Activated CD4-positive, alpha-beta T cell treated with anti-CD3 and anti-CD28 coated beads, Interleukin-2, amount 10 ng/mL, durations not matched to agents 24 days and 14 days (primary cell): ENCODE measurements at places on chromosomes 6 and 20. TPM values are rescaled to one million over a fixed set of nuclear protein-coding genes. Genes with fewer than 3 reads are reported as not detected.

DNA sequence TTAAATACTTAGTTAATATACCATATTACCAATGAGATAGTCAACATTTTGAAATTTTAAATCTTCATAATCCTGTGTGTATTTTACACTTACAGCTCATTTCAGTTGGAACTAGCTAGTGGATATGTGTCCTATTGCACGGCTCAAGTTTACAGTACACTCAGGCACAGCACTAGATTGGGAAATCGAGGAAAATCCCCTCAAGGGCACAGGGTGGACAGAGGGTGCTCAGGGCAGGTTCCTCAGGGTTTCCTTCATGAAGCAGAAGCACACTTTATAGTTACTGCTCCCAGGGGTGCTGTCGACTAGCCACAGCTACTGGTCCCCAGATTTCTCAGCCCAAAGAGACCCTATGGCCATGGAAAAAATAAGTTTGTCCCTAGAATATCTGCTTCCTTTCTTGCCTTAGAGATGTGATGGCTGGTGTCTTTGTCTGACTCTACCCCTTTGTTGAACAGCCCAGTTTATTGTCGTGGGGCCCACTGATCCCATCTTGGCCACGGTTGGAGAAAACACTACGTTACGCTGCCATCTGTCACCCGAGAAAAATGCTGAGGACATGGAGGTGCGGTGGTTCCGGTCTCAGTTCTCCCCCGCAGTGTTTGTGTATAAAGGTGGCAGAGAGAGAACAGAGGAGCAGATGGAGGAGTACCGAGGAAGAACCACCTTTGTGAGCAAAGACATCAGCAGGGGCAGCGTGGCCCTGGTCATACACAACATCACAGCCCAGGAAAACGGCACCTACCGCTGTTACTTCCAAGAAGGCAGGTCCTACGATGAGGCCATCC, 1.5 kb downstream of the BTN2A1 start:
- H3K27me3 ChIP-seq, result no peaks in the 10 kb centered on the region
- peaks cover 50% of the 10 kb centered on the region for H3K36me3 ChIP-seq
- DNase-seq, result no peak
- H3K4me3 ChIP-seq, result peak overlapping the region; percentile 72
- peak overlapping the region; percentile 51 for H3K27ac ChIP-seq
- peaks cover 58% of the 10 kb centered on the region for H3K4me1 ChIP-seq

DNA sequence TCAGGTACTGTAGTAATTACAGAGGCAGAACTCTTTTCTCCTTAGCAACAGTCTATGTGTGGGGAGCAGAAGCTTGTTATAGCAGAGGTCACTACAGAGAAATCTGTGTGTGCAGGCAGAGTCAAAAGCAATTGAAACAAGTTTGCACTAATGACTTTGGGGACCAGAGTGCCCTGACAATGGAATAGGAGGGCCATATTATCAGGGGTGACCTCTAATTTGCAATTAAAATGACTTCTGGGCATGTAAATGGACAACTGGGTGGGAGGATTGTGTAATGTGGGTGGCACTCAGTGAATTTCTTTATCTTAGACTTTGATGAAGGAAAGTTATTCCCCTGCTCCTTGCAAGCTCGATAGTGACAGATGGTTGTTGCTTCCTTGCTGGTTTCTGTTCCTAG, 127.2 kb downstream of the PLCB4 start:
- no peak for DNase-seq
- no peak overlapping the region for H3K27ac ChIP-seq
- H3K4me3 ChIP-seq, result no peak overlapping the region
- no peaks in the 10 kb centered on the region for H3K4me1 ChIP-seq

- H3K4me3 ChIP-seq, result no peak overlapping the region
- H3K4me1 ChIP-seq, result peaks cover 6% of the 10 kb centered on the region
- DNase-seq, result no peak
- no peak overlapping the region for H3K27ac ChIP-seq
Measured at GRCh38 chr6:170532867-170533488, 20.1 kb downstream of the PSMB1 start.

CCM2L gene
- total RNA-seq, result not detected in 2 replicates
